Hematopoietic multipotent progenitor cell treated with erythropoietin and hydrocortisone succinate and interleukin-3 and kit ligand, for 17 days (in vitro differentiated cells): ENCODE measurements at places on chromosomes 13 and 19.
A peak's percentile ranks its signal among the peaks of the same experiment; 100 is the strongest.

- DNase-seq: no peak
Observed at GRCh38 chr19:33248954-33249613, 23.4 kb upstream of the SLC7A10 start.

DNA sequence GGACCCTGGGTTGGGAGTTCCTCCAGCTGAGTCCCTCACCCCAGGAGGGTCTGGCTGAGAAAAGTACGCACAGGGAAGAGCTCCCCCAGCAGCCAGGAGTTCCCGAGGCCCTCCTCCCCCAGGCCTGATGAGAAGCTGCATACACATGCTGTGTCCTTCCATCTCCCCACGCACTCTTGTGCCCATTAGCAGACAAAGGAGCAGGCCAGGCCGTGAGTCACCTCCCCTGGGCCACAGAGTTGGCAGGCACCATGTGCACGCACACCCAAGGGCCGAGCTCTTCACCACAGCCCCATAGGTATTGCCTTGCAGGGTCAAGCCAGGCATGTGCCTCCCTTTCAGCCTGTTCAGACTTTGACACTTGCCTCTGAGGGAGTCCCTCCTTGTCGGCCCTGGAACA, 17.5 kb downstream of the MAU2 start:
- DNase-seq: no peak

- no peak for DNase-seq
Observed at GRCh38 chr19:2602391-2603181, 99.9 kb downstream of the GNG7 start.

DNA sequence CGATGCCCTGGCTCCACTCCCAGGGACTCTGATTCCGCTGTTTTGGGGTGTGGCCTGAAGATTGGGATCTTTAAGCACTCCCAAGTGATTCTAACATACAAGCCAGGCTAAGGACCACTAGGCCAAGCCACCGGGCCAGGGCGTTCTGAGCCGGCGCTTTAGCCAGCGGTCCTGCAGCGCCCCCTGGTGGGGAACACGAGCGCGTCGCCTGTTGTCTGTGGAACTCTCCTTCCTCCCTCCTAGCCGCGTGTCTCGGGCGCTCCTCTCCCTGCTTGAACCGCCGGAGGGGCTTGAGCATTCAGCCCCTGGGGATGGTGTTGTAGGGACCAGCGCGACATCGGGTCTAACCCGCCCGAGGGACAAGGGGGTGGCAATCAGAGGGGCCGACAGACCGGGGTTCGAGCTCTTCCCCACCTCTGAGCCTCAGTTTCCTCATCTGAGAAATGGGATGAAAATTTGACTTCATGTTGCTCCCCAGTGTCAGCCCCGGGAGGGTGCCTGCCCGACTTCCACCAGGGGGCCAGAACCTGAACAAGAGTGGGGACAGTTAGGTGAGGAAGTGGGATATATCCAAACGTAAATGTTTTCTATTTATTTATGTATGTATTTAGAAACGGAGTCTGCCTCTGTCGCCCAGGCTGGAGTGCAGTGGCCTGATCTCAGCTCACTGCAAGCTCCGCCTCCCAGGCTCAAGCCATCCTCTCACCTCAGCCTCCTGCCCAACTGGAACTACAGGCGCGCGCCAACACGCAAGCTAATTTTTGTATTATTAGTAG, 18.0 kb upstream of the PNMA8B start:
- DNase-seq: peak; percentile 67

- DNase-seq: no peak
Observed at GRCh38 chr13:25946321-25946720, 105.5 kb downstream of the SHISA2 start.

DNA sequence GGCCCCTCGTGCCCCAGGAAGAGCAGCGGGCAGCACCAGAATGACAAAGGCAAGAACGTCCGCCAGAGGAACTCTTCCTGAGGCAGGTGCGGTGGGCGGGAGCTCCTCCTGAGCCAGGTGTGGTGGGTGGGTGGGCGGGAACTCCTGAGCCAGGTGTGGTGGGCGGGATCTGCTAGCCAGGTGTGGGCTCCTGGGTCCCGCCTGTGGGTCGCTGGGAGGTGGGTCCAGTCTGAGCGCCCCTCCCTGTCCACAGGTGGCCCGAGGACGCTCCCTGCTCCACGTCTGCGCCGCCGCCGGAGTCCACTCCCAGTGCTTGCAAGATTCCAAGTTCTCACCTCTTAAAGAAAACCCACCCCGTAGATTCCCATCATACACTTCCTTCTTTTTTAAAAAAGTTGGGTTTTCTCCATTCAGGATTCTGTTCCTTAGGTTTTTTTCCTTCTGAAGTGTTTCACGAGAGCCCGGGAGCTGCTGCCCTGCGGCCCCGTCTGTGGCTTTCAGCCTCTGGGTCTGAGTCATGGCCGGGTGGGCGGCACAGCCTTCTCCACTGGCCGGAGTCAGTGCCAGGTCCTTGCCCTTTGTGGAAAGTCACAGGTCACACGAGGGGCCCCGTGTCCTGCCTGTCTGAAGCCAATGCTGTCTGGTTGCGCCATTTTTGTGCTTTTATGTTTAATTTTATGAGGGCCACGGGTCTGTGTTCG, 7.0 kb upstream of the HCN2 start:
- no peak for DNase-seq

DNA sequence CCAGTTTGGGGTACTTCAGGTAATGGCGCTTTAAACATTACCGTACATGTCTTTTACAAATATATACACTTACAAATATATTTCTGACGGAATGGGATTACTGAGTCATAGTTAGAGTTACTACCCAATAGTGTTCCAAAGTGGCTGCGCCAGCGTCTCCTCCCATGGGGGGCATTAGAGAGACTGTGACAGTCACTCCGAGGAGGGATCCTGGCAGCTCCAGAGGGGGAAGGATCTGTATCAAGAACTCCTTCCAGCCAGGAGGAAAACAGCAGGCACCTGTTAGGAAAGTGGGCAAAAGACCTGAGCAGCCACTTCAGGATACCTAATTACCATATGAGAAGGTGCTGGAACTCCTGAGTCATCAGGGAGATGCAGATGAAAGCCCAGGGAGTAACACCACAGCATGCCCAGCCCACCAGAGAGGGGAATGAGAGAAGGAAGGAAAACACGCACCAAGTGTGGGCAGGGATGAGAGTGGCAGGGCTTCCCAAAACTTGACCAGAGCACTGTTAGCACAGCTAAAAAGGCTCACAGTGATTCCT, 52.9 kb downstream of the SLC7A9 start:
- no peak for DNase-seq

DNA sequence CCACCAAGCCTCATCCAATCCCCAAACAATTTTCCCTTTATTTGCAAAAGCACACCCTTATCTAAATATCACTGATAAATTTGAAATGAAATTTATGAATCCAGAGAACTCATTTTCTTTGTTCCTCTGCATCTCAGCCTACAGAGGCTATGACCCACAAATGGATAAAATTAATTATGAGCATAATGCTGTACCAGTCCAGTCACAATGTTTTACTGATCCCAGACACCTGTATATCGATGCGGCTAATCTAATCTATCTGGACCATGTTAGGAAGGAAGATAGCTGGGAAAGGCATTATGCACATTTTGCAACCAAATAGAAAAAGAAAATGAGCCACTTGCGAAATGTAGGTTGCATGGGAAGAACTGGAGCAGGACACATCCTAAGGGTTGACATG, 150.0 kb downstream of the FGF14 start:
- no peak for DNase-seq

DNA sequence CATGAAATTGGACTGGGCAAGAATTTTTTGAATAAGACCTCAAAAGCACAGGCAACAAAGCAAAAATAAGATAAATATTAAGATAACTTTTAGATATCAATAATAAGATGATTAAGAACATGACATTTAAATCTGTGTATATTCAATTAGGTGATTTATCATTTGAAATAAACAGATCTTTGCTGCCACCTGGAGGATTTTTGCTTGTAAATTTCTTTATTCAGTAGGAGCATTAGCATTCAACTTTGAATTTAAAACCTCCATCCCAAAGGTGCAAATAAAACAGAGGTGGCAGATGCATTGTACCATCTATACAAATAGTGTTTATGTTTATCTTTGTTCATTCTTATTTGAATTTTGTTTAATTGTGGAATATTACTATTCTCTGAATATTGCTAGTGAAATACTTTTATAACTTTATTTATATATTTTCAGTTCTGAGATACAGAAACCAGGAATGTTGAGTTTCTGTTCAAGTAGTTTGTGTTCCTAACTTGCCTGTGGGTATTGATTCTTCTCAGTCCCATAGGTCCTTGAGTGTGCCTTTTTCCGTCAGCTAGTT, 20.9 kb downstream of the COG6 start:
- DNase-seq: peak; percentile 65

GRCh38 chr13:20696073-20696472, 7.4 kb upstream of the IL17D start:
- DNase-seq: no peak

DNA sequence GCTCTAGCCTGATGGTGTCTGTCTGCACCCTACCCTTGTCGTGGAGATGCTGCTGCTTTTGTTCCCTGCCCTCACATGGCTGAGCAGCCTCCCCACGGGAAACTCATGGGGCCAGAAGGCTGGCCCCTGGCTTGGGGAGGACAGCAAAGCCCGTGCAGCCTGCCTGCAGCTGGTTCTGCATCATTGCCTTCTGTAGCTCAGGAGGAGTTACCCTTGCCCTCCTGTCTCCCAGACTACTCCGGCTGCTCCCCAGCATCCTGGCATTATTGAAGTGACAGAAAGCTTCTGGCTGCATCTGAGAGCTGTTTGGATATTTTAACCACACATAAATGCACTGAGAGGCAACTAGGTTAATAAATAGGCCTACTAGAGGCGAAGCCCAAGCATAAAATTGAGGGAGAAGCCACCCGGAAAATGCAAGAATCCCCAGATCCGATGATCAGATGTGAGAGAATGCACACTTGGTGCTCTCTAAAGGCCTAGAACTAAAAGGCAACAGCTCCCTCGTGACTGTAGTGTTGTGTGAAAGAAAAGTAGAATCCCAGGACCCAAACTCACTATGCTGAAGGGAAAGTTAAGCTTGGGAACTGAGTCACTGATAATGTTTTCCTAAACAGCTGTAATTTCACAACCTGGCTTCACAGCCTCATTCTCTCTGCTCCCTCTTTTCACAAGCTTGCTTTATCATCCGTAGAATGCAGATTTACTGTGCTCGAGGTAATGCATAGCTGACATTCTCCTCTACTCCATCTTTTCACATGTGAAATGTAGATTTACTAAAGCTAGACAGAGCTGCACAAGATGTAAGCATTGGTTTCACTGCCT, 110.8 kb downstream of the TNFRSF19 start:
- no peak for DNase-seq

DNA sequence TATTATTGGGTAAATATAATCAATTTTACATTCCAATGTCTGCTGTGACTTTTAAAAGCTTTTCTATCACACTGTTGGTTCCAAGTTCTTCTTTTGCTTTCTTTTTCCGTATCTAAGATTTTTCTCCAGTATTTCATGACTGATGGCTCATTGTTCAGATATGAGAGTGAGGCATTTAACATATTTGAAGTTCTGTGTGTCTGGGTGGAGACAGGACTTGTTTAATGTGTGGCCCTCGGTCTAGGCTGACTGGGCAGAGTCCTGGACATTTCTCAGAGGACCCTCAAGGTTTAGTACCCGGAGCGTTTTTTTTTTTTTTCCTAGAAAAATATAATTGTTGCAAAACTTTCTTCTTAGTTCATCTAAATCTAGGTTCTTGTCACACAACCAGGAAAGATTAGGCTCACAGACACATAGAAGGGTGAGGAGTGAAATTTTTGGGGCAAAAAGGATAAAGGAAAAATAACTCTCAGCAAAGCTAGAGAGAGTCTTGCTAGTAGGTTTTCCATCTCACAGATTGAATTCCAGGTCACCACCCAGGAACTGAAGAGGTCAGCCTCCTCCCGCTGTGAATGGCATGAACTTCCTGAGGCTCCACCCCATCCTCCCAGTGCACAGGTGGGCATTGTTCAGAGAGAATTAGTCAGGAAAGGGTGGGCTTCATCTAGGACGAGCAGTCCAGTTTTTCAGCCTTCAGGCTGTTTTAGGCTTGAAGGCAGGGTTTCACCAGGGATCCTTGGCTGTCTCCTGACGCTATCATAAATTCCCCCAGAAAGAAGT, 1002.4 kb upstream of the PCDH9 start:
- no peak for DNase-seq

DNA sequence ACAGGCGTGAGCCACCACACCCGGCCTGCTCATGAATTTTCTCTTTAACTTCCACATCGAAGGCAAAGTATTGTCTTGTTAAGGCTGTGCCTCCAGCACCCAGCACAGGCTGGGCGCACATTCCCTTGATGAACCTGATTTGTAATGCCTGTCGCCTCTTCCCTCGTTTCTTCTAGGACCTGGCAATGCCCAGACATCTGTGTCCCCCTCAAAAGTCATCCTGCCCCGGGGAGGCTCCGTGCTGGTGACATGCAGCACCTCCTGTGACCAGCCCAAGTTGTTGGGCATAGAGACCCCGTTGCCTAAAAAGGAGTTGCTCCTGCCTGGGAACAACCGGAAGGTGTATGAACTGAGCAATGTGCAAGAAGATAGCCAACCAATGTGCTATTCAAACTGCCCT, 3.7 kb downstream of the ICAM1 start:
- no peak for DNase-seq

DNA sequence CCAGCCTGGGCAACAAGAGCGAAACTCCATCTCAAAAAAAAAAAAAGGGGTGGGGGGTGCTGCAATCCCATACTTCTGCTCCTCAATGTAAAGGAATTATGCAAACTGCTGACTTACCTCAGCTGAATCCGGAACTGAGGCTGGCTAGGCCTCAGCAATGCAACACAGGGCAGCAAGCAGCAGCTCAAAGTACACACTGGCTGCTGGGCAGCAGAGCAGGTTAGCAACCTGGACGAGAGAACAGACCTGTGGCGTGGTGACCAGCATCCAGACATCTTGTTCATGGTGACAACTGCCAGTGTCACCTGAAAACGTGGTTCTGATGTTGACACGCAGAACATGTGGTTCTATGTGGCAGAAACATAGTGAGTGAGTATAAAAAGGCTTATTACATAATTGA, 28.1 kb downstream of the ZNF14 start:
- no peak for DNase-seq

- no peak for DNase-seq
Observed at GRCh38 chr13:110162866-110163658, 143.9 kb downstream of the COL4A1 start.

DNA sequence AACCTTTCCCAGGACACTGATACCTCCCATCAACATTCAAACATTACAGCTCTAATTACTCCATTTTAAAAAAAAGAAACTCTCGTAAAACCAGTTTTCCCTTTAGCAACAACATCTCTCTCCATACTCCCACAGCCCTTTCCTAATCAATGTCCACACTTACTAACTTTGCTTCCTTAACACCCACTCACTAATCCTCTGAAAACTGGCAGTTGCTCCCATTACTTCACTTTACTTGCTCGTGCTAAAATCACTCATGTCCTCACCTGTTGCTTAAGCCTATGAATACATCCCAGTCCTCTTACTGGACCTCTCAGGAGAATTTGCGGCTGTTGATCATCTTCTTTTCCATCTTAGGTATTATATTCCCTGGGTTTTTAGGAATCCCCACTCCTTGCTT, 44.8 kb downstream of the RBM26 start:
- DNase-seq: no peak

DNA sequence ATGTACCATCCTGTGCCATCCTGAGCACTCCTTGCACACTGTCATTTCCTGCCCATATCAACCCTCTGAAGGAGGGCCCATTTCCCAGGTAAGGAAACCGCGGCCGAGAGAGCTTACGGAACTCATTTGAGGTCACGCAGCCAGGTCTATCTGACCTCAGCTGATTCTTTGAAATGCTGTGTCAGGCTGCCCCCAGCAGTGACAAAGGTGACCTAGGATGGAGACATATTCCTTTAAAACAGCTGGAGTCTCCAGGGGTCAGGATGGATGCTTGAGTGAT, 42.2 kb upstream of the VSTM2B start:
- DNase-seq: no peak
